SHP77 (cell line): ENCODE measurements at places on chromosomes 6 and 20.

- DNase-seq: no peak
Observed at GRCh38 chr20:21272279-21272678, 30.9 kb upstream of the XRN2 start.

GRCh38 chr20:37154684-37155298, 24.3 kb upstream of the RPN2 start:
- no peak for DNase-seq

DNA sequence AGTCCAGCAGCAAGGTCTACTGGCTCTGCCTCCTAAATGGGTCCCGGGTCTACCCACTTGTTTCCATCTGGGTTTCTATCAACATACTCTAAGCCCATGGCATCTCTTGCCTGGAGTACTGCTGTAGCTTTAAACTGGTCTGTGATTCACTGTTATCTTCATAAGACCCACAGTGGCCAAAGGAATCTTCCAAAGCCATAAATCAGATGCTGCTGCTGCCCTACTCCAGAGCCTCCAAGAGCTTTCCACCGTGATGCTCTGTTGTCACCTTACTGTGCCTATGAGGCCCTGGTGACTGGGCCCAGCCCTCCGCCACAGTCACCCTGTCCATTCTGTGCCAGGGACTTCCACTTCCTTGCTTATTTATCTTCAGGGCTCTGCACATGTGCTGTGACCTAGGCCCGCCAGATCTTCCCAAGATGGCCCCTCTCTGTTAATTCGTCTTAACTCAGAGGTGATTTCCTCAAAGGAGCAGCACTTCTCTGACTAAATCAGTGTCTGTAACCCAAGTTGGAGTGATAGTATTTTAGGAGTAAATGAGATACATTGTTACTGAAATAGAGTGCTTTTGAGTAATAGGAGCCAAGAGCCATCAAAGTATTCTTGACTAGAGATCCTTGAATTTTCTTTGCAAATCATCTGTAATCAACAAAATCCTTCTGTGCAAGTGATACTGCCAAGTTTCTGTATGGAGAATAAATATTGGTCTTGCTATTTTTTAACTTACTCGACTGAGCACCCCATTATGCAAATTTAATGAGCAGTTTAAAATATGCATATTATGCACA, 102.5 kb downstream of the PPP1R14C start:
- DNase-seq: no peak

DNA sequence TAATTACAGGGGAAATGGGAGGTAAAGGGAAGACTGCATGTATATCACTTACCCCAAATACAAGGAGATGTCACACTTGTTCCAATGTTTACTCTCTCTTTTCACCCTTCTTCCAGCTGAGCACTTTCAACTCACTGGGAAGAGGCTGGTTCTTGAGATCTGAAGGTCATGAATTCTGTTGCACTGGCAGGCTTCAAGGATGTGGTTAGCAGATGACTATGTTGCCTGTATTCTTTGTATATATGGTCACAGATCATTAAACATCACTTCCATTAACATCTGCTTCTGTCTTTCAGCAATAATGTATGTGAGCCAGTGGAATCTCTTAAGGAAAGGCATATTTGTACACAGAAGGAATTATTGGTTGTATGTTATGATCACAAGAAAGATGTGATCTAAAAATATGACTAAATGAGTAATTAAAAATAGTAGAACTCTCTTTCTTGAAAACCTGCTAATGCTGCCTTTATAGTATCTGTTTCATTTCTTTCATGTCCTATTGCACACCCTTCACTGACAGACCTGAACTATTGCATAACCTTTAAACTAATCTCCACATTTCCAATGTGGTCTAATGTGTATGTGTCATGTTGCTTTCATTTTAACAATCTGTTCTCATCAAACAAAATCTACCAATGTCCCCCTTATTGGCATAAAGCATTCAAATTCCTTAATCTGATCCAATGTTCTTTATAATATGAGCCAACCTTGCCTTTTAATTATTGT, 131.4 kb upstream of the EPHA7 start:
- no peak for DNase-seq

- DNase-seq: no peak
Observed at GRCh38 chr6:29728173-29728874, 5.1 kb downstream of the HLA-F start.

GRCh38 chr6:81253821-81254220, 498.7 kb downstream of the TENT5A start:
- DNase-seq: no peak

GRCh38 chr20:36062799-36063198, 91.7 kb upstream of the EPB41L1 start:
- no peak for DNase-seq

- no peak for DNase-seq
Observed at GRCh38 chr6:111715321-111715720, 109.6 kb upstream of the TRAF3IP2 start.

- no peak for DNase-seq
Observed at GRCh38 chr6:84447651-84448050, 220.2 kb upstream of the CEP162 start.

DNA sequence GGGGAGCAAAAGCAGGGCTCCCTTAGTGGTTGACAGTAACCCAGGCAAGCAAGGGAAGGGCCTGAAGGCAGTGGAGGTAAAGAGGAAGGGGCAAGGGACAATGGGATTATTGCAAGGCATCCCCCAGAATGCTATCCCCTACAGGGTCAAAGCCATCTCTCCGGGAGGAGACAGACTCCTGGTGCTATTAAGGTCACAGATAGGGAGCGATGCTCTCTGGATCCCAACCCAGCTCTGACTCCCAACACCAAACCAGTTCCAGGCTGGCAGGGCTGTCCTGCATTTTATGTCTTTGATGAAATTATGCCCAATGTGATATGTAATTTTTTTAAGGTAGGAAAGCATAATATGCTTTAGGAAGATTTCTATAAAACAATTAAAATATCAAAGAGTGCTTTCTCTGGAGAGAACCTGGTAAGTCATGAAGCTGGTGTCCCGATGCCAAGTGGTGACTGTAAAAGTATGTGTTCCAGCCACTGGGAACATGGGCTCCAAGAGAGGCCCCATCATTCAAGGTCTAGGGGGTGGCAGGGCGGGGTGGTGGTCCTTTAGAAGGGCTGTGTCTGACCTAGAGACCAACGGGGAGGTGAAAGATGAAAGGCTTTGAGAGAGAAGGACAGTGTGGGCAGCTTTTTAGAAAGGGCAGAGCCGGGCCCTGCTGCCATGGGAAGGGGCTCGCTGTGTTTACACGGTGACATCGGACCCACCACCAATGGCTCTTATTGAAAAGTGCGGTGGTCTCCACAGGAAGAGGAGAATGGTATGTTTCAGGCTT, 276.5 kb downstream of the CDC5L start:
- no peak for DNase-seq

- DNase-seq: no peak
Observed at GRCh38 chr20:11337361-11338130, 580.1 kb upstream of the BTBD3 start.

DNA sequence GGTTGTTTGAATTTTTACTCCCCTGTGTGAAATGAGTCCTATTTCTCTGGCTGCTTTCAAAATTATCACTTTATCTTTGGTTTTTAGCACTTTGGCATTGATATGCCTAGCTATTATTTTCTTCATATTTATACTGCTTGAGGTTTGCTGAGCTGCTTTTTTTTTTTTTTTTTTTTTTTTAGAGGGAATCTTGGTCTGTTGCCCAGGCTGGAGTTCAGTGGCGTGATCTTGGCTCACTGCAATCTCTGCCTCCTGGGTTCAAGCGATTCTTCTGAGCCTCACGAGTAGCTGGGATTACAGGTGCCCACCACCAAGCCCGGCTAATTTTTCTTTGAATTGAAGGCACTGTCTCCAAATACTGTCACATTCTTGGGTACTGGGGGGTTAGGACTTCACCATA, 40.6 kb downstream of the STXBP5 start:
- no peak for DNase-seq

GRCh38 chr6:39086294-39086693, 28.7 kb downstream of the SAYSD1 start:
- no peak for DNase-seq

- DNase-seq: no peak
Observed at GRCh38 chr20:35003211-35004031, 47.8 kb downstream of the MYH7B start.

DNA sequence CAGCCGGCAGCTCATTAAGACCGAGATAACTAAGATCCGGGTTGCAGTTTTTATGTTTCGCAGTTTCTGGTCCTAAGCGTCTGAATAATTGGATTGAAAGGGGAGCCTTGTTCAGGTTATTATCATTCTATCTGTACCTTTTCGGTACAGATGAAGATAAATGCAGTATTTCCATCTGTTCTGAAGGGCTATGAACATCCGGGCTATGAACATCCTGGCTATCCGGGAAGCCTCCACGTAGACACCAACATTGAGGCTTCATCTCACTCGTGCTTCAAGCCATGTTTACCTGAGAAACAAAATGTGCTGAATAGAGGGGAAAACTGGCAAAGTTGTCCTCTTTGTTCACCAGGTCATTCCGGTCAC, 399 bp upstream of the REPS1 start:
- peak; percentile 60 for DNase-seq

DNA sequence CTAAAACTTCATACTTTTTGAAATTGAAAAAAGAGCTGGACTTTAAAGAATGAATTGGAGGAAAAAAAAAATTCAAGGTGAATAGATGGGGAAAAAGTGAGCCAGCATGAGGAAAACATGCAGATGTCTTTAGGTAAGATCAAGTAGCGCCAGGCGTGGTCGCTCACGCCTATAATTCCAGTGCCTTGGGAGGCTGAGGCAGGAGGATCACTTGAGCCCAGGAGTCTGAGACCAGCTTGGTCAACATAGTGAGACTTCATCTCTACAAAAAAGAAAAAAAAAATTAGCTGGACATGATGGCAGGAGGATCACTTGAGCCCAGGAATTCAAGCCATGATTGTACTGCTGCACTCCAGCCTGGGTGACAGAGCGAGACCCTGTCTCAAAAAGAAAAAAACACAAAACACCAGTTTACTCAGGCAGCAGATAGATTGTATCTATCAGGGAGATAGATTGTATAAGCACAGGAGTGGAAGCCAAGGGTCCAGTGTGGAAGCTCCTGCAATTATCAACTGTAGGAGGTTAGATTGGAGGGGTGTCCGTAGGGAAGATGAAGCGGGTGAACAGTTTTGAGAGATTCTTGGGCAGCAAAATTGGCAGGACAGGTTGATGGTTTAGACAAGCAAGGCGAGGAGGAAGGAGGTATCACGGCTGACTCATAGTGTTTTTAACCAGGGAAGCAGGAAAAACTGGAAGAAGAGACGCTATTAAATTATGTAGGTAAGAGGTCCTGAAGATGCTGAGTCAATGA, 97.6 kb upstream of the ZNF217 start:
- no peak for DNase-seq

DNA sequence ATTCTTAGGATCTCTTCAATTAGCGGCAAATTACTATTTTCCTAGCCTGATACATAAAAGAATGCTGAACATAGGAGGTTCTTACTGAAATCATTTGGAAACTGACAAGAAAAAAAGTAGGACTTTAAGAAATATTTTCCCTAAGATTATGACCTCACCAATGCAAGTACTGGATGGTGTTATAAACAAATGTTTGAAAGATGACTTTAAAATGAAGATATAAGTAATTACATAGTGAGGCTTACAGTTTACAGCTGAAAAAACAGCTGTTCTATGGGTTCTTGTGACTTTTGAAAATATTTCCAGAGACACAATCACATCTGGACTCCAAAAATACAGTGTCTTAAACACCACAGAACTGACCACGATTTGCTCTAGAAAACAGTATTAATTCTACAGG, 64.9 kb downstream of the ADAT2 start:
- DNase-seq: no peak
